SW 1271 (cell line): ENCODE measurements at places on chromosomes 4 and X.

DNA sequence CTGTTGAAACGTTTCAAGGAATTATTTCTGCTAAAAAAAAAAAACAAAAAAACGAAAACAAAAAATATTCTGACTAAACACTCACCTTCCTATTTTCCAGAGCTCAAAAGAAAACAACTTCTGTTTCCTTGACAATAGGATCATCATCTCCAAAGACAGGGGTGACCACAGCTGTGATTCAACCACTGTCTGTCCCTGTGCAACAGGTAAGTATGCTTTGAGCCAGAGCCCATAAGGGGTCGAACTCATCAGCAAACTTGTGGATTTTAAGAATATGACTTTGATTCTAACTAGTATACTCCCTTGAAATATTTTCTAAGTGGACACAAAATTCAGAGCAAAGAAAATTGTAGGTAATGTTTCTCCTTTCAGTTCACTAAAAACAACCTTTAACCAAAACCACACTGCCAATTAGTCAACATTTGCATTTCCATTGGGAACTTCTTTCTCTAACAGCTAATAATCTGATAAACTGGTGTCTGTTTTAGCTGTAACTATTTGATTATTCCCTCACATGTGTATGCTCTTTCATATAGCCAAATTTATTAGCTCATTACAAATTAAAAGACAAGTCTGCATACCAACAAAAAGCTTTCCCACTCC is 186.1 kb downstream of the PALLD start:
- no peak for DNase-seq

GRCh38 chrX:25012433-25012735 is 3.4 kb downstream of the ARX start:
- no peak for DNase-seq

GRCh38 chr4:153785910-153786721 is 2.8 kb downstream of the SFRP2 start:
- DNase-seq, result no peak

GRCh38 chrX:24169211-24169610 is 19.7 kb downstream of the ZFX start:
- DNase-seq, result no peak

GRCh38 chrX:138191998-138192397 is 519.5 kb downstream of the FGF13 start:
- no peak for DNase-seq

DNA sequence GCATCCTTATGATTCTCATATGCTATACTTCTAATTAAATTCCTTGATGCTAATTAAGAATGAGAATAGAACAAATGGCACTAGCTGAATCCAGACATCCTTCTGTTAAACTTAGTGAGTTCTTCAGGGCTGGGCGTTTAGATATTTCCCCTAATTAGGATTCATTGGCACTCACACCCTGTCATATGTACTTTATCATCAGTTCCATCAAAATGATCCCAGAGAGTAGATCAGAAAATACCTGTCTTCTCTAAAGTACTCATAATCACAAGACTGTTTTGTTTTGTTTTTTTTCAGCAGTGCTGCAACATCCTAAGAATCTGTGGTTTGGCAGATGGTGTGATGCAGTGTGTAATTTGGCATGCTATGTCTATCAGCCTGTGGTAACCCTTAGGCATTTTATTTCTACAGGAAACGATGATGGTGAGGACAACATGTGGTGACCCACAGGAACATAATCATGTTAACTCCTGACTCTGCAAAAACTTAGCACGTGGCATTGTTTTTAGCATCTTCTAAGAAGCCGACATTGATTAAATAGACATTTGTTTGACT is 2528.4 kb downstream of the ARAP2 start:
- no peak for DNase-seq

GRCh38 chrX:113800955-113801354 is 782.9 kb upstream of the HTR2C start:
- DNase-seq, result no peak

- DNase-seq, result no peak
Measured at GRCh38 chr4:110624904-110625494, 2.1 kb upstream of the PITX2 start.

GRCh38 chr4:13633671-13634070 is 6.1 kb upstream of the BOD1L1 start:
- no peak for DNase-seq

- no peak for DNase-seq
Measured at GRCh38 chrX:25873196-25873595, 264.9 kb upstream of the MAGEB18 start.
